IPS DF 19.7 (cell line): ENCODE measurements at places on chromosomes 4 and X.
A peak's percentile ranks its signal among the peaks of the same experiment; 100 is the strongest.

- DNase-seq = no peak
Observed at GRCh38 chr4:18664171-18664570, 642.6 kb upstream of the LCORL start.

DNA sequence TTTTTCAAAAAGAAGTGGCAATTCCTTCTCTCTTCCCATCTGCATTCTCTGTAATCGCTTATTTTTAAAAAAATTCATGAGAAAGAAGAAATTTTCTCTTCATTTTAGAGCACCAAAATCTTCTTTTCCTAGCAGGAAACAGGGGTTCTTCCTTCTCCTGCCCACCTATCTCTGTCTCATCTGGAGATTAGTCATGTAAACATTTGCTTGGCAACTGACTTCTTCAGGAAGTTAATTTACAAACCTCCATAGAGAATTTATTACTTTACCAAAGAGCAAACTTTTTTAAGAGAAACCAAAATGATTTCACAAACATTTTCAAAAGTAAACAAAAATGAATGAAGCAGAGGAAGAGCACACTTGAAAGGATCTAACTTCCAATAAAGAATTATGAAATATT, 13.5 kb downstream of the TTC29 start:
- no peak for DNase-seq

DNA sequence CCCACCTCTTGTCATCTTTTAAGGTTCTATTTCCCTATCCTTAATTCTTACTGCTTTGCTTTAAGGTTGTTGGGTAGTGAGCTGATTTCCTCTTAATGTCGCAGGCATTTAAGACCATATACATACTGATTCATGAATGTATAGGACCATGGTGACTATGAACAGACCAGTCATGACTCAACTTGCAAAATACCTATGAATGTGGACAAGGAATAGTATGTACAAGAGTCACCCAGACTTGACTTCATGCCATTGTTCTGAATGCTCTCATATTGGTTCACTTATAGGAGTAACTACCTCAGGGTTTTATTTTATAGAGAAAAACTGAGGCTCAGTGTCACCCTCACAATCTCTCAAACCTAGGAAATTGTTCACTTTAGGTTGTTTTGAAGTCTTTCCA, 44.3 kb downstream of the CCNG2 start:
- DNase-seq = no peak

DNA sequence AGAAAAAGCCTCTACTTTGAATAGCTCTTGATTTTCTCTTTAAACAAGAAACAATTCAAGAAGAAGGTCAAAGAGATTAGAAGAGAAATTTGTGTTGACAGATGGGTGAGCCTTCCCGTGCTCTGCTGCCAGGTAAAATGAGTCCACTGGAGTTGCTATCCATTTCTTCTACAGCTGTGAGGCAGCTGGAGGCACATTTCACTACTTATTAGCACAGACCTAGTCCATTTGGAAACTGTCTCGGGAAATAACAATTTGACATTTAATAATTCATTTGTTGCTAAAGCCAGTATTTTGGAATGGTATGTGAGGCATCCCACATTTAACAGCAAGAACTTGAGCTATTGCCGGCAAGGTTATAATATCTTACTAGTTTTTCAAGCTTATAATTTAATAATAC, 396.8 kb upstream of the GRIA3 start:
- DNase-seq = no peak

DNA sequence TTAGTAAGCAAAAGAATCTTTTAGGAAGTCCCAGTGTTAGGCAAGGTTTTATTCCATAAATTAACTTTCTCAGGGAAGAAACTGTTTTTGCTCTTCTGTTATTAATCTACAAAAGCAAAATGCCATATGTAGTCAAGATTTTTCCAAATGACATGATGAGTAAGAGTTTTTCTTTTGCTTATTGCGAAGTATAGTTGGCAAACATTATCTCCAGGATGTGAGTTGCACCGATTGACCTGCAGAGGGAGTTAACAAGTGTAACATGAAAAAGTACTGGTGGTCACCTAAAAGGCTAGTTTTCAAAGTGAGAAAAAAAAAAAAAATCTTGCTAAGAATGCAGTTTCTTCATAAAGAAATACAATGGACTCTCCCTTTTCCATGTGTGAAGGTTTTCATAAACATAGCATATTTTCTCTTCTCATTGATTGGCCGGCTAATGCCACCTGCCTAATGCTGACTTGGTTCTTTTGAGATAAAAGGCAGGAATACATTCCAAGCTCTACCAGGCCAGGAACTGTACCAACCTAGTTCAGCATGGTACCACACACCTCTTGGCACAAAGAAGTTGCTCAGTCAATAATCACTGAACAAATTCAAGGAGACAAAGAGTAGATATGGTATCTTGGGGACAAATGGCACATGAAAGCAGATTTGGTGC, 100.2 kb downstream of the LNX1 start:
- no peak for DNase-seq

DNA sequence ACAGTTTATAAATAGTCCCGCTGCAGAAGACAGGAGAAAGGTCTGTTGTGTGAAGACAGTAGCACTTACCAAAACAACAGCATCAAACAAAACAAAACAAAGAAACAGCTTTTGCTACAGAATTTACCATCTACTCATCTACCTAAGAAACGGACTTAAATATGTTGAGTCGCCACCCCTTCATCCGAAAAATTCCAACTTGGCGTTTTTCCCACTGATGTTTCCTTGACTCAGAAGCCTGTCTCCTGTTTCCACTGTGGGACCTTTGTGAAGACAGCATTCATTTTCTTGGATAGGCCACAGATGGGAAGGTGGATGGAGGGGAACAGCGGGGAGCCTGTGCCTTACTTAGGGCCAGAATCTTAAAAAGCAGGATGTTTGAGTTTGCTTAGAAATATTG, 1.3 kb upstream of the ITM2A start:
- no peak for DNase-seq

DNA sequence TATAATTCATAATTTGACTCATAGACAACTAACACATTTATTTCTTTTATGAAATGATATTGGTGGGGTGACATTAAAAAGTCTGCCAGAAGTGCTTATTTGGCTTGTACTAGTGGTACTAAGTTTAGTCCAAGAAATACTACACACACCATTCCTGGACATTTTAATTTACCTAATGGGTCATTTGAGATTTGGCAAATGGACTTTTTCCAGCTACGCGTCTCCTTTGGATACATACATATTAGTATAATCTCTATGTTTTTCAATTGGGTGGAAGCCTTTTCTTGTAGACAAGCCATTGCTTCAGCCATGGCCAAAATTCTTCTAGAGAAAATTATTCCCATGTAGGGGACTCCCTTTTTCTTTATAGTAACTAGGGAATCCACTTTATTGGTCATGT, 968.5 kb downstream of the C4orf33 start:
- no peak for DNase-seq

GRCh38 chrX:91137883-91138282, 296.8 kb upstream of the PABPC5 start:
- no peak for DNase-seq

- DNase-seq = no peak
Observed at GRCh38 chr4:39814403-39815185, 116.7 kb downstream of the UBE2K start.

DNA sequence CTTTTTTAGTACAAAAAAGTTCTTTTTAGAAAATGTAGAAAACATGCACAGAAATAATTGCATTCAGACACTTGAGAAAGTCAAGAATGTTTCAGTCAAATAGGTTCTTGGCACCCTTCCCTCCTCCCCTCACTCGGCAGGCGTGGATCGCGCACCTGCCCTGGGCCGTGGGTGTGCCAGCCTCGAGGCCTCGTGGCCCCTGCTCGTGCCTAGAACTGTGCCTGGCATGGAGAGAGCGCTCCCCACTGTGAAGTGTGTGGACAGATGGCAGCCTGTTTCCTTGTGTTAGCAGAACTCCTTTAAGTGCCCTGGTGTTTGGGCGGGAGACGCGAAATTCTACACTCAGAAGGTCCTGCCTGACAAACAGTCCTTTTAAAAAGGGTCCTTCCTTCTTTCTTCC, 14.7 kb downstream of the RGS12 start:
- no peak for DNase-seq

GRCh38 chr4:169220854-169221411, 49.8 kb downstream of the SH3RF1 start:
- no peak for DNase-seq

GRCh38 chrX:13013363-13014110, 30.9 kb downstream of the FAM9C start:
- no peak for DNase-seq

DNA sequence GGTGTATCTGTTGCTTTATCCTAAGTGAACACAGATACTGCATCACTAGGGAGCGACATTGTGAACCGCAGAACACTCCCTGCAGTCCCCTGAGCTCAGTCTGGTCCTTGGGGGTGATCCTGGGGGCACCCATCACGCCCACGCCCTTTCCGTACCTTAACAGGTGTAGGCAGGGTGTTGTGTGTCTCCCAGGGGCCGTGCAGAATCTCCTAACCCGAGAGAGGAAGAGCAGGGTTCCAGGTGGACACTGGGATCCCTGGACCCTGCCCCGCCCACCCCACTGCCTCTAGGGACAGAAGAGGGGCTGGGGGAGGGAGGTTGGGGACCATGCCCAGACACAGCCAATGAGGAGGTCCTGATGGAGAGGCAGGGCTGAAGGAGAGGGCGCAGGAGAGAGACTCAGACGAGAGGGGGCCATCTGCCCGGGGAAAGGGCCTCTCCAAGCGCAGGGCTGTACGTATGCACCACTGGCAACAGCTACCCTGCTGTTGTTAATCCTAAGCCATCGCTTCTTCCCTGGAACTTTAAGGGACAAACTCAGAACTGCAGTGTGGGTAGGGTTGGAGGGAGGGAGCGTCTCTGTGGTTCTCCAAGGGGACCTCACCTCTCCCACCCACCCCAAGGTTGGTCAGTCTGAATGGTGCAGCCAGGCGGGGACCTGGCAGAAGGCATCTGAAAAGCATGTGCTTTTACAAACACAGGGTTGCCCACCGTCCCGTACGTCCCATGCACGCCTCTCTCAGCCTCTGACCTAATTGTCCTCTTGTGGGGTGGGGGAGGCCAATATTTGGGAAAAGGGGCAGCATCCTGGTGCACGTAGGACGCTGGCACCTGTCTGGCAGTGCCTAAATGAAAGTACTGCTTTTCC, 2.5 kb downstream of the P2RY8 start:
- peak; percentile 17 for DNase-seq
